Fibroblast of skin of right quadriceps (primary cell): ENCODE measurements at places on chromosomes 4 and X.

GRCh38 chr4:33996075-33996718, 2248.1 kb downstream of the ARAP2 start:
- peak; percentile 63 for DNase-seq

DNA sequence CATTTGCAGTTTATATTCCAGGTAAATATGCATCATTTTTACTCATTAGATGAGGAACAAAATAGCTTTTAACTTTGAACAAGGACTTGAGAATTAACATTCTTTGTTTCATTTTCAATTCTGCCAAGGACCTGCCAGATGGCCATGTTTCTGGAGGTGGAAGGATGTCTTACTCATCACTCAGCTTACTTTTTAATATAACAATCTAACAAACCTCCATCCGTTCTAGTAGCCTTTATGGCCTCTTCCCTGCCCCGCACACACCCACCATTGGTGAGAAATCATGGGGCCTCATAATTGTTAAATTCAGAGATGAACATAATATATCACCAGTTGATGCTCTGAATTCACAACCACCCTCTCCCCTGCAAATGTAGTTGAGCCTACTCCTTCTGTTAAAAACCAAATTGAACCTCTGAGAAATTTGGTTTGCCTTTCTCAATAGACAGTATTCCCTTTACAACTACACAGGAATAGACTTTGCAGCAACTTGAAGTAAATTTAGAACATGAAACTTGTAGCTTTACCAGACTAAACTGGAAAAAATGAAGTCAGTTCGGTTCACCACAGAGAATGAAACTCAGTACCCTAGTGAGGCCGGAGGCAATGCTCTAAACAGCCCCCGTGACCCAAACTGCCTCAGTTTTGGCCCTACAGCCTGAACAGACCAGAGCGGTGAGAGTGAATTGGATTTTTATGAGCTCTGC, 50.1 kb upstream of the ACSL4 start:
- DNase-seq: no peak

GRCh38 chr4:5037553-5038551, 13.4 kb upstream of the STK32B start:
- DNase-seq: peak; percentile 98

DNA sequence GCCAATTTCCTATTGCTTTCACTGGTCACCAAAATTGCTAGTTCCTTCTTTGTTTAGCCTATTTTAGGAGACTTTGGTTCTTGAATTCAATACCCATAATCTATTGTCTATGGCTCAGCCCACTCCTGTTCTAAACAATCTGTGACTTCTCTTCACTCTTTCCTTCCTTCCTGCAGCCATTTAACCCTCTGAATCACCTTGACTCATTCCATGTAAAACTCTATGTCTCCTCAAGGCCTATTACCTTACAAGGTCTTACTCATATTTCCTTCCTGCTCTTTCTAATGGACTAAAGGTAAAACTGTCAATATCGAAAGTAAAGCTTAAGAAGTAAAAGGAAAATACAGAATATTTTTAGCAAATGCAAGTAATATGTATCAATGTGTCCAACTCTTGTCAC, 301.6 kb downstream of the ARHGAP24 start:
- peak; percentile 45 for DNase-seq

DNA sequence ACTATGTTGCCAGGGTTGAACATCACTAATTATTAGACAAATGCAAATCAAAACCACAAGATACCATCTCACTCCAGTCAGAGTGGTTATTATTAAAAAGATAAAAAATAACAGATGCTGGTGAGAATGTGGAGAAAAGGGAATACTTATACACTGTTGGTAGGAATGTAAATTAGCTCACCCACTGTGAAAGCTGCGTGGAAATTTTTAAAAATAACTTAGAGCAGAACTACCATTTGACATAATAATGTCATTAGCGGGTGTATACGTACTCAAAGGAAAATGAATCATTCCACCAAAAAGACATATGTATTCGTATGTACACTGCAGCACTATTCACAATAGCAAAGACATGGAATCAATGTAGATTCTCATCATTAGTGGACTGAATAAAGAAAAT, 48.6 kb upstream of the UGT2A1 start:
- DNase-seq: peak; percentile 3

GRCh38 chrX:134416087-134416486, 43.9 kb upstream of the HPRT1 start:
- no peak for DNase-seq

- no peak for DNase-seq
These were observed 46.8 kb downstream of the CLCN4 start for GRCh38 chrX:10203617-10204016.

GRCh38 chr4:184477201-184477999, 3.0 kb upstream of the IRF2 start:
- no peak for DNase-seq

GRCh38 chr4:151347490-151348235, 22.3 kb upstream of the SH3D19 start:
- DNase-seq: no peak

DNA sequence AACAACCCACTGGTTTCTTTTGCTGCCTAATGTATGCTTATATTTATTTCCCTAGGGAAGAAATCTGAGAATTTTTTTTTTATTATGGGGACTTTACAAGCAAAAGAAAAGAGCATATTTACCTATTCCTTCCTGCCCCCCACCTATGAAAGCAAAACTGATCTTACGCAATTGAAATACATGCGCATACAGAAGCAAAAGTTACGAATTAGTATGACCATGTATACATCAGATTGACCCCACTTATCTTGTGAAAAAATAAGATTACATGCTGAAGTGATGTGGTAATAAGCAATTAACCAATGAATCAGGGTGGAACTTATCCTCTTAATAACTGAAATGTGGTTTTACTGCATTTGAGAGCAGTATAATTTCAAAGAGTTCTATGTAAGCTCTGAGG, 151.0 kb downstream of the TENM3 start:
- no peak for DNase-seq

DNA sequence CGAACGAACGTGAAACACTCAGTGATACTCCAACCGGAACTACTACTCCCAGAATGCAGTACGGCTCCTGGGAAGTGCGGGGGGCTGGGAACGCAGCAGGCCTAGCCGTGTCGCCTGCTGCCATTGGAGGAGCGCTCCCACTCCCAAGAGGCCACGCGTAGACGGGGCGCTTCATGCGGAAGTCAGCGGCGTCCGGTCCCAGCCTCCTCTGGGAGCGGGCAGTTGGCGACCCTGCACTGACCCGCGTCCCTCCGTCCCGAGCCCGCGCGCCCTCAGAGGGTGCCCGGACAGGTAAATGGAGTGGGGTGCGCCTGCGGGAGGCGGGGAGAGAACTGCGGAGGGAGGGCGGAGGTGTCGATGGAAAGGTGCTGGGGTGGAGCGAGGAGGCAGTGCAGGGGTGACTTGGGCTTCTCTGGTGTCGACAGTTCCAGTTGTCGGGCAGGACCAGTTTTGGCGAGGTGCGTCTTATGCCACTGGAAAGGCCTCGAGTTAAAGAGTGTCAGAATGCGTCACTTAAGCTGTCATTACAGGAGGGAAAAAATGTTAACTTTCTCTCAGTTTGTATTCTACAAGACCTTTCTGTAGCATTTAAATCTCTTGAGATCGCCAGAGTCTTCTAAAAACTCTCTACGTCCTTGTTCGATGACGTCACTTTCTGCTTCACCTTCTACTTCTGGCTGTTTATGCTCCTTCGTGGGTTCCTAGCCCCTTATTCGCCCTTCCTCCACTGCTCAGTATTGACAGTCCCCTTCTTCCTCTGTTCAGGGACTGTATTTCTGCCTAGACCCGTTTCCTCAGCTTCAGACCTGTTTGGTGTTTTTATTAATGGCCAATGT, at the start of gene VAMP7:
VAMP7 (plus strand) TSS at position 188 of the 836 bp plus-strand sequence. CDS start 8,122 bp downstream, outside the sequence.
- DNase-seq: peak; percentile 81

DNA sequence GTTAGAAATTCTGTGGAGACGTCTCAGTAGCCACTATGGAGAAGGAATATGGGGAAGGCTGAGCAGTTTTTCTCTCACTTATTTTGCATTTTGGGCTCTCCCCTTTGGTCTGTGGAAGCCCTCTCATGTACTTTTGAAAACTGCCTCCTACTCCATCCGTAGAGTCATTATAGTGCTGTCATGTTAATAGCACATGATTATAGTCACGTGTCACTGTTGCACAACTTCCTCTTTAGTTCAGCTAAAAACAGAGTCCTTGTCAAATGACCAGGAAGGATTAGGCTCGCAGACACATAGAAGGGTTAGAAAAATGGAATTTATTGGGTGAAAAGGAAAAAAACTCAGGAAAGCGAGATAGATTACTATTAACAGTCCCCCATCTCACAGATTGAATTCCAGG, 258.2 kb upstream of the CXorf51A start:
- no peak for DNase-seq

DNA sequence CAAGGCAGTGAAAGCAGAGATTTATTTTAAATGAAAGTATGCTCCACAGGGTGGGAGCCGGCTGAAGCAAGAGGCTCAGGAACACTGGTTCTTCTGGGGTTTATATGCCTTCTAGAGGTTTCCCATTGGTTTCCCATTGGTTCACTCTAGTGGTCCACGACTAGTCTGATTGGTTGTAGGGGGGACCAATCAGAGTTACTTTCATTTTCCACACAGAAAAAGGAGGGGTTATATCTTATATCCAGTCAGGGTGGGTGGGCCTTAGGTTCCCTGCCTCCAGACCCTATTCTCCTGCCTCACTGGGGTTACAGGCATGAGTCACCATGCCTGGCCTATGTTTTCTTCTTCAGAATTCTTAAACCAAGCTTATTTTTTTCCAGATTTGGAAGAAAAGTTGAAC, 101.6 kb downstream of the KLHL8 start:
- peak; percentile 84 for DNase-seq

DNA sequence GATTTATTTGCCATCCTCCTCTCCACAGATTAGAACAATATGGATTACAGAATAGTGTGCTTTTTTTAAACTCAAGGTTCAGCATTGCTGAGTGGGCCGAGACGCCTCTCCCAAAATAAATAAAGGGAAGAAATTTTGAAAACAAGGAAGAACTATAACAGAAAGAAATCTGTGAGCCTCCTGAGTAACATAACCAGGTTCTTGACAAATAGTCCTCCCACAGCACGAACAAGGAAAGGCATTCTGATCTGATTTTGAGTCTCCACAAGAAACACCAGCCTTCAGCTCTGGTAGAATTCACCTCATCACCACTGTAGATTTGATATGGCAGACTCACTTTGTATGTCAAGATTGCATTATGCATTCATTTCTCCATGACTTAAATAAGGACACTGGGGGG, 173.6 kb downstream of the HHIP start:
- no peak for DNase-seq

GRCh38 chr4:15423285-15423711, 4.5 kb upstream of the C1QTNF7 start:
- DNase-seq: no peak

- DNase-seq: no peak
These were observed 485.7 kb upstream of the HS3ST1 start for GRCh38 chr4:11914406-11914805.

DNA sequence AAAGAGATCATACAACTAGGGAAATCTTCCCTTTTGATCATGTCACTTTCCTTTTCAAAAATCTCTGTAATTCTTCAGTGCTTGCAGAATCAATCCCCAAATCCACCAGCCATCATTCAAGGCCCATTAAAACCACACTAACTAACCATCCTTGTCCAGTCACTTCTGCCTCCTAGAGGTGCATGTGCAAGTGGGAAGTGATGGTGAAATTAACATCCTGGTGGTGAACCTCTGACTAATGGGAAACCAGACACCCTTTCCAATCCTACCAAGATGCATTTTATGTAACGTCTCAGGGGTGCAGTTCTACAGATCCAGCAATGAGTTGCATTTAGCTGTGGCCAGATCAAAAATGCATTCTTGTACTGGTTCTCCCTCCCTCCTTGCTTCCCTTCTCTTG, 341.8 kb downstream of the RAPGEF2 start:
- DNase-seq: peak; percentile 66

- DNase-seq: no peak
These were observed 684.4 kb upstream of the GNPDA2 start for GRCh38 chr4:45410701-45411210.
